GM13977 (cell line): ENCODE measurements at places on chromosomes 4 and X.

GRCh38 chrX:54540289-54540688 is 10.3 kb downstream of the GNL3L start:
- no peak for DNase-seq

GRCh38 chr4:15809058-15809457 is 30.9 kb downstream of the CD38 start:
- peak; percentile 35 for DNase-seq

GRCh38 chrX:78754917-78755316 is 7.4 kb downstream of the LPAR4 start:
- peak; percentile 23 for DNase-seq

- DNase-seq: no peak
Observed at GRCh38 chr4:94068753-94069719, 138.6 kb upstream of the SMARCAD1 start.

DNA sequence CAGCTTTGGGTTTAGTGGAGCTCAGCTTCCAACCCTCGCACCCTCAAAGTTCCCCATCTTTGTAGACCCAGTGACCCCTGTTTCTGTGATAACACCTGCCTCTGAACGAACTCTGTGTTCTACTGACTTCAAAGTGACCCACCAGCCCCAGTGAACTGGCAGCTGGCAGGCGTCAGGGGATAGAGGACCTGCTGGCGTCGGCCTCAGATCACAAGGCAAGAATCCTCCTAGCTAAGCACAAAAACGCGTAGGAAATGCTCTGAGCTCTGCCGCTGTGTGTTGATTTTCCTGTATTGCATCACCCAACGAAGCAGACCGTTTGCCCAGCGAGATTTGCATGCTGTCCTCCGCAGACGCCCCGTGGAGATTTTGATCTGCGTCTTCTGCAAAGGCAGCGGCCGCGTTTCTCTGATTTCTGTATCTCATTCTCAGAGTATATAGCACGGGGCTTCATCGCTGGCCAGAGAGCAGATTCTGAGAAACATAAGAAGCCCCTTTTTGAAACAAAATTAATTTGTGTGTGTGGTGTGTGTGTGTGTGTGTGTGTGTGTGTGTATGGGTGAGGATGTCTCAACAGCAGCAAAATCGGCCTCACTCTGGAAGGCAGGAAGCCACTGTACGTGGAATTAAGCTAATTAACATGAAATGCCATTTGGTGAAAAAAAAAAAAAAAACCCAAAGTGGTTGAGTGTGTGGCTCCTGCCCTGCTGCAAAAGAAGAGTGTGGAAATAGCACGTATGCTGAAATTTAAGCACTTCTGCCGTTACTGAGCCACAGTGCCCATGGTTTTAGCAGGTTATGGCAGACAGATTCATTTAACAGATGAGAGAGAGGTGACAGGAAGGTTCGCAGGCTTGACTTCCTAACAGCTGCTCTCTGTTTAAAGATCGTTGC is 29.2 kb upstream of the ASMTL start:
- peak; percentile 72 for DNase-seq

- no peak for DNase-seq
Observed at GRCh38 chr4:6281436-6282313, 12.0 kb downstream of the WFS1 start.

GRCh38 chr4:53920116-53920515 is 144.3 kb downstream of the CHIC2 start:
- DNase-seq: no peak
